GM04504 (cell line): ENCODE measurements at places on chromosomes 5 and 9.
A peak's percentile ranks its signal among the peaks of the same experiment; 100 is the strongest.

DNA sequence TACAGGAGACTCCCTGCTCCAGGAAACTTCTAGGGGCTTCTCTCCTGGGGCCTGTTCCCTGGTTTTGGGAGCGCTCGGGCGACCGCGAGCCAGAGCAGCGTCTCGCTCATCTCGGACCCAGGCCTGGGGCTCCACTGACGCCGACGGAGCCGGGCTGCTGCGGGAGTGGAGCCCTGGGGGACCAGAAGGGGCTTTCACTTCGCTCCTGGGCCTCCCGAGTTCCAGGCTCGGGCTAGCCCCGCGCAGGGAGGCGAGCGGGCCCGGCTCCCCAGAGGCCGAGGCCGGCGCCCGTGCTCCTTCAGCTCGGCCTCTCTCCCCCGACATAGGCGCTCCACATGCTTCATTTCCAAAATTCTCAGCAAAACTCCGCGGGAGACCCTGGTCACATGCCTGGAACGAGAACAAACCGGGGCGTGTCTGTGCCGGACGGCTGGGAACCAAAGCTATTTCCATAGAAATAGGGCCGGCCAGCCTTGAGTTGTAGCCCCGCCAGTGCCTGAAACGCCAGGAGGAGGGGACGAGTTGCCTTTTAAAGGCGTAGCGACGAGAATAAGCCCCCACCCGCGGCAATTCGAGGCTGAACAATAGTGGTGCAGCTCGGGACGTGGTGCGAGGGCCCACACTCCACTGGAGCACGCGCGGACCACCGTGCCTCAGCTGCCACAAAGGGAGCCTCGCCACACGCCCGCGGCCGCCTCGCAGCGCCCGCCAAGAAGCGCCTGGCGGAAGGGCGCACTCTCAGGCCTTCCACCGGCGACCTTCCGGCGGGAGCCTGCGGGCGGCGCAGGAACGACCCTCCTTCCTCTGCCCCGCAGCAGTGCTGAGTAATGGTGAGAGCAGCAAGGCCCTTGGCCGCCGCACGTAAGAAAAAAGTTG lies 1.1 kb upstream of the G3BP1 start:
- peak; percentile 54 for DNase-seq

DNA sequence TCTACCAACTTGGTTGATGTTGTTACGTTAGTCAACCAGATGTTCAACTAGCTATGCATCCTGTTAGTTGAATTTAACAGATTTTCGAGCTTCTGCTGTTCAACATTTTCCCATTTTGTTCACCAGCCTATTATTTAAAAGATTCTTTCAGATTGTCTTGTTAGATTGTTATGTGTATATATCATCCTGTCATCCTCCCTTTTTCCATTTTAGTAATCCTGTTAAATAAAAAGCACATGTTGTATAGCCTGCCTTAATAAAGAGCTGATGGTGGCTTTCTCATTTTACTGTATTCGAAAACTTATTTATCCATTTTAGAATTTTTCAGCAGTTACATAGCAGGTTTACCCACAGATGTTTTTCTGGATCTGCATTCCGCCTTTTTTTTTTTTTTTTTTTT lies 4.3 kb downstream of the TMEFF1 start:
- no peak for DNase-seq

GRCh38 chr9:115799734-115800133 lies 353.9 kb upstream of the PAPPA start:
- no peak for DNase-seq

DNA sequence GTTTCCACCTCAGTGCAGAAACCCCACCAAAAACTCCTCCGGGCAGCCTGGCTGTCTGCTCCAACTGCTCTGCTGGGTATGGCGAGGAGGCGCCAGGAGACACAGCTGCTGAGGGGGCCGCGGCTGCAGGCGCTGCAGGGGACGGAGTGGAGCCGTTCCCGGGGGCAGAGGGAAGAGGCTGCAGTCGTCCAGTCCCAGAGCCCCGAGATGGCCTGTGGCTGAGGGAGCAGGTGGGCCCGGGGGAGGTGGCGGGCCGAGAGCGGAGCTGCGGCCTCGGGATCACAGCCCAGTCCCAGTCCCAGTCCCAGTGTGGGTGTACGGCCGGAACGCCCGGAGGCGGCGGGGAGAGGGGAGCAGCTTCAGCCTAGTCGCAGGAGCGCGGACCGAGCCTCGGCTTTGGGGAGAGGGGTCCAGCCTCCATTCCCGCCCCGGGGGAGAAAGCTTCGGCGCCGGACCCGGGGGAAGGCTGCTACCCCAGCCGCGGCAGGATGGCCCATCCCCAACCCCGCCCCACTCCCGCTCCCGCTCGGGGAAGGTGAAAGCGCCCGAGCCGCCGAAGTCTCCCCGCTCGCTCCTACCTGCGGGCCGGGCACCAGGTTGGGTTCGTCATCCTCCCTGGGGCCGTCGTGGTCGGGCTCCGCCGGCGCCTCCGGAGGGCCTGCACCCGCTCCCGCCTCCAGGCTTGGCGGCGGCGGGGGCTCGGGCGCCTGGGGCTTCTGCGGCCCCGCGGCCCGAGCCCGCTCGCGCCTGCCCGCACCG lies 513 bp downstream of the FAM193B start:
- no peak for DNase-seq

DNA sequence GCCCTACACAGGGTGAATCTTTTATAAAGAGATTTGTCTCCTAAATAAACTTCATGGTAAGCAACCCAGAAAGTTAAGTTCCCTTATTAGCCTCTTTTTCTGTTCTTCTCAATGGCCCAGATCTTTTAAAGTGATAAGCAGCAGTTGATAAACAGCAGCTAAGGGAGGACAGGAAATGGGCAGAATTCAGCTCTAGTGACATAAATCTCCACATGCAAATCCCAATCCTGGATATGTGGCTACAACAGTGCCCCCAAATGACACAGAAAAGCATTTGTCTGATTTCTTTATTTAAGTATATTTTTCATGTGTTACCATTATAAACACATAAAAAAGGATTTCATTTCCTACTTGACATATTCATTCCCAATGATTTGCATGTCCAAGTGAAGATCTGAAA lies 199.0 kb downstream of the DTWD2 start:
- no peak for DNase-seq

DNA sequence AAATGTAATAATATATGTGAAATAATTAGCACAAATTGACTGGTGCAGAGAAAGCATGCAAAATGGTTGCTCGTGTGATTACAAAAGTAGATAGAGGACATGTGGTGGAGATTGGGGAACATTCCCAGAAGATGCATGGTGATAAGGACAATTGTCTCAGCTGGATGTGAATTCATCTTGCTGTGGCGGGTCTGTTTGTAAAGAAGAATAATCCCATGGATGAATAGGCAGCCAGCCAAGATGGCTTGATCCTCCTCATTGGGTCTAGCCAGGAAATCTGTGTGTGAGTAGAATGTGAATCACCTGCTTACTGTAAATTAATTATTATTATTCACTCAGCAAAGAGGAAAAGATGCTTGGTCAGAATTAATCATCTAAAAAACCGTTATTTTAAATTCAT lies 12.6 kb upstream of the DPYSL3 start:
- DNase-seq = no peak

DNA sequence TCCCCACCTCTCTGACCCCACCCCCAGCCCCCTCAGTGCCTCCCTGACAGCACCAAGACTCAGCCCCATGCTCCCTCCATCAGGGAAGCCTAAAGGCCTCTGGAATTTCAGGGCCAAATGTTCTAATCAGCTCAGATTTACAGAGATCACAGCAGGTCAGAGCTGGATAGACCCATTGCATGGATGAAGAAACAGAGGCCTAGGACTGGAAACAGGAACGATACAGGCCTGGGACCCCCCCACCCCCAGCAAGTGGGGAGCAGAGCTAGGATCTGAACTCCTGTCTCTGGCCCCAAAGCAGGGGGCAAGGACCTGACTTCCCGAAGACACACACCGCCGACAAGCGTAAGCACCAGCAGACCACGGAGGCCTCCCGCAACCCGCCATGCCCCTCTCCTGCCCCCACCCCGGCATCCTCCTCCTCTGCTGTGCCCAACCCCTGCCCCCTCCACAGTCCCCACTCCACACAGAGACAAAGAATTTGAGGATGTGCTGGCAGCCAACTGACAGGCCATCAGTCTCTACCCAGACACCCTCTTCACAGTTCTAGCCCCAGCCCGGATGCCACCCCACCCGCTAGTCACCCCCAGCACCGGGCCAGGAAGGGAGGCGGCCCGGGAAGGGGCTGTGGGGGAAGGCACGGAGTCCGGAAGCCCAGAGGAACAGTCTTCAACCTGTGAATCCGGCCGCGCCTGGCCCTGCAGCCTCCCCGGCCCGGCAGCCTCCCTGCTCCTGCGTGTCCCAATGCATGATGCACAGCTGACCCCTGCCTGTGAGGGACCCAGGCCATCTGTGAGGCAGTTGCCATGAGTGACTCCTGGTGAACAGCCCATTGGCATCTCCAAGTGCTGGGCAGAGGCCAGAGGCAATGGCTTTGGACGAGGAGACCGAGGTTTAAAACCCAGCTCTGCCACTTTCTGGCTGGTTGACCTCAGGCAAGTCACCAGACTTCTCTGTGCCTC lies 31.3 kb downstream of the NDUFA8 start:
- DNase-seq = no peak

DNA sequence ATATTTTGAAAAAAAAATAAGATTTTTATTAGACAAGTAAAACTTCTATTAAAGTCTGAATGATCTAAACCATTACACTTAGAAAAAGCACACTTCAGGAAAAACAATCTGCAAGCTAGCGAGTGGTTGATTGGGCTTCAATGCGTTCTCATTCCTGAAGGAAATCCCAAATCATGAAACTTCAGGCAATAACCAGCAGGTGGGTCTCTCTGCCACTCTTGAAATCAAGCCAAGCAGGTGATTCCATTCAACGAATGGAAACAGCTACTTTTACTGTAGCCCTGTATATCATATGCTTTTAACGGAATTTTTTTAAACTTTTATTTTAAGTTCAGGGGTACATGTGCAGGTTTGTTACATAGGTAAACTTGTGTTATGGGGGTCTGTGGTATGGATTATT lies 234.5 kb upstream of the TRPM3 start:
- DNase-seq = no peak

DNA sequence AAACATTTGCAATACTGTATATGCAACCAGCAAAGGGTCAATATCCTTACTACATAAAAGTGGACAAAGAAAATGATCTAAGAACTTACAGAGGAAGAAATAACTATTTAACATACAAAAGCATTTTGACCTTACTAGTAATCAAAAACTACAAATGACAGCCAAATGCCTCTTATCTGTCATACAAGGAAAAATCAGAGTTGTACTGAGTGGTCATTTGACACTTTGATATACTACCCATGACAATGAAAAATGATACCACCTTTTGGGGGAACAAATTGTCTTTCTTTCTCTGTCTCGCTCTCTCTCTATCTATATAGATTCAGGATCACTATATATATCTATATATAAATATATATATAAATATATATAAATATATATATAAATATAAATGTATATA lies 50.4 kb upstream of the ZSWIM6 start:
- DNase-seq = no peak

GRCh38 chr5:40406741-40407211 lies 272.9 kb upstream of the PTGER4 start:
- no peak for DNase-seq

DNA sequence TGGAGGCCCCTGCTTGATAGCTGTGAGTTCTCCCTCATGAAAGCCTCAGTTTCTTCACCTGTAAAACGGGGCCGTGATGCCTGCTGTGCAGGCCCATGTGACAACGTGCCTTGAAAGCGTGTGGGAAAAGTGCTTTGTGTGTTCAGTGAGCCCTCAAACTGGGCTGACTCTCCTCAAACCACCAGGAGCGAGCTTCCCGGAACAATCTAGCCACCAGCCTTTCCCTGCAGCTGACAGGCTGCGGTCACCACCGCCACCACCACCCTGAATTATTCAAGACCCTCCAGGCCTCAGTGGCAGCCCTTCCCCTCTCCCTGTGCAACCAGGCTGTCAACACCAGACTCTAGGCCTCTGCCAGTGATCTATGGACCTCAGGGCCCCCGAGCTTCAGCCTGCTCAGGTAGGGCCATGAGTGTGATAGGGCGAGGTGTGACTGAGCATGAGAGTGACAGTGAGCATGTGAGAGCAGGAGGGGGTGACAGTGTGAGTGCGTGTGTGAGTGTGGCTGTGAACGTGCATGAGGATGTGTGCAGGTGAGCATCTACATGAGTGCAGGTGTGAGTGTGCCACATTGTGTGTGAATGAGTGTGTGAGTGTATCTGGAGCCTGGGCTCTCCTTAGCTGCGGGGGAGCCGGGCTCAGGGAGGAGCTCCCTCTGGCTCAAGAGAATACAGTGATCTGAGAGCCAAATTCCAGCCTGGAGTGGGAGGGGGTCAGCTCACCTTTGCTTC lies 53.3 kb upstream of the PSD2 start:
- DNase-seq = no peak

DNA sequence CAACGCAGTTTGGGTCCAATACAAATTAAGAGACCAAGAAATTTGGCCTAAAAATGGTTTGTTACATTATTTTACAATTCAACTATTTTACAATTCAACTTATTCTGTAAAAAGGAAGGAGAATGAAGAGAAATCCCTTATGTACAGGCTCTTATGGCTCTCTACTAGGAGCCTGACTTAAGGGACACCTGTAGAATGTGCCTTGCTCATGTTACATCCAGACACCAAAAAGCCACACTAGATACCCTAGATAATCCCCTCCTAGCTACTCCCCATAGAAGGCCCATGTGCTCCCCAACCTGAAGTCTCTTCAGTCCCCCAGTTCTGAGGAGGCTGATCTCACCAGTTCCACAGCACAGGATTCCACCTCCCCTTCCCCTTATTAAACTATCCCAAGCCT lies 14.1 kb upstream of the NNT start:
- DNase-seq = no peak

- peak; percentile 14 for DNase-seq
Measured at GRCh38 chr5:56900858-56901578, 8.4 kb upstream of the SETD9 start.

GRCh38 chr5:118593003-118593328 lies 395.4 kb downstream of the DTWD2 start:
- DNase-seq = no peak

- DNase-seq = peak; percentile 65
Measured at GRCh38 chr5:67971223-67971830, 244.2 kb upstream of the PIK3R1 start.

DNA sequence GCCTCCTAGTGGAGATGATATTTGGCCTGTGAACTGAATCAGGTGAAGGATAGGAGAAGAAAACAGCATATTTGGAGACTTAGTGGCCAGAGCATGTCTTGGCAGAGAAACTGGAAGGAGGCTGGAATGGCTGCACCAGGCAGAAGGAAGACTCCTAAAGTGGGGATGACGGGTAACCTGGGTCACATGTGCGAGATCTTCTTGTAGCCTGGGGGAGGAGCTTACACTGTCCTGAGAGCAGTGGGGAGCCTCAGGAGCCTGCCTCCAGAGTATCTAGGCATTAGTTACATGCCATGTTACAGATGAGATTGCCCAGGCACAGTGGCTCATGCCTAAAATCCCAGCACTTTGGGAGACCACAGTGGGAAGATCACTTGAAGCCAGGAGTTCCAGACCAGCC lies 49.8 kb downstream of the JADE2 start:
- no peak for DNase-seq

GRCh38 chr5:95043234-95043633 lies 241.7 kb downstream of the MCTP1 start:
- DNase-seq = no peak

DNA sequence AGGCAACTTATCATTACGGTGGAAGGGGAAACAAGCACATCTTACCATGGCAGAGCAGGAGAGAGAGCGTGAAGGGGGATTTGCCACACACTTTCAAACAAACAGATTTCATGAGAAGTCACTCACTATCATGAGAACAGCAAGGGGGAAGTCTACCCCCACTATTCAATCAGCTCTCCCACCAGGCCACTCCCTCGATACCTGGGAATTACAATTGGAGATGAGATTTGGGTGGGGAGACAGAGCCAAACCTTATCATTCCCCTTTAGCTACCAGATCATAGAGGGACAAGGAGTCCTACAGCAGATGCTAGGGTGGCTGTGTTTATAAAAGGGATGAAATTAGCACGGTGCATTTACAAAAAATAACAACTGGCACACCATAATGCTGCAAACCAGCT lies 2149.4 kb upstream of the ACO1 start:
- no peak for DNase-seq
